ENCODE measurements at places on chromosomes 12 and 14.

- no peak for DNase-seq
These were observed 70.0 kb downstream of the FLRT2 start for GRCh38 chr14:85599939-85600338.

GRCh38 chr14:80390906-80391305, 179.6 kb upstream of the DIO2 start:
- DNase-seq = peak; percentile 8

- DNase-seq = no peak
These were observed 49.4 kb downstream of the LTBP2 start for GRCh38 chr14:74562515-74563232.

DNA sequence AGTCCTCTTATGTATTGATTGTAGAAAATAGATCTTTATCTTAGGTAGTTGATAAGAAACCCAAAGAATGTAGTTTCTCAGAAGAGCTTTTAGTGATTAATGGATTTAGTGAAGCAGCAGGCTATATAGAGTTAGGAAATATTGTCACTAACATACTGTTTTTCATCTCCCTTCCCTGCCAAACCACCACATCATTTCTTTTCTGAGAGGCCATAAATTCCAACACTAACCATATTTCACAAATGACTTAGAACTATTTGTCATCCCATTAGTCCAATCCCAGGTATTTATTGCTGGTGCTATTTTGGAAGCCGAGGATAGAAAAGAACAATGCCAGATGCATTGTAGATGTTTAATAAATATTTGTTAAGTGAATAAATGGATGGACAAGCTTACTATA, 185.7 kb downstream of the KICS2 start:
- no peak for DNase-seq

- DNase-seq = no peak
These were observed 6.2 kb downstream of the ADCY6 start for GRCh38 chr12:48782457-48783395.

DNA sequence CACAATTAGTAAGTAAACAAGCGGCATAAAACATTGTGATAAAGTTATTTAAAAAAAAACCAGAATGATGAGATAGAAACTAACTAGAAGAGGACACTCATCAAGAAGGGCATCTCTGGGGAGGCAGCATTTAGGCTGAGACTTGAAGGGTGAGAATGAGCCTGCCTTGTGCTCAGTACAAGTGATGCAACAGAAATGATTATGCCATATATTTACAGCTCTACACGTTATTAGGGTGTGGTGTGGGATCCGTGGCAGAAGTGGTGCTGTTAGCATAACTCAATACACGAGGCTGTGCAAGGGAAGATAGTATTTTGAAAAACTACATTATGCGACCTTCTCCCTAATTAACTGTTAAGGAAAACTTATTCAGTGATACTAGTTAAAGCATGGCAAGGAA, 178.5 kb upstream of the ATF7IP start:
- no peak for DNase-seq

DNA sequence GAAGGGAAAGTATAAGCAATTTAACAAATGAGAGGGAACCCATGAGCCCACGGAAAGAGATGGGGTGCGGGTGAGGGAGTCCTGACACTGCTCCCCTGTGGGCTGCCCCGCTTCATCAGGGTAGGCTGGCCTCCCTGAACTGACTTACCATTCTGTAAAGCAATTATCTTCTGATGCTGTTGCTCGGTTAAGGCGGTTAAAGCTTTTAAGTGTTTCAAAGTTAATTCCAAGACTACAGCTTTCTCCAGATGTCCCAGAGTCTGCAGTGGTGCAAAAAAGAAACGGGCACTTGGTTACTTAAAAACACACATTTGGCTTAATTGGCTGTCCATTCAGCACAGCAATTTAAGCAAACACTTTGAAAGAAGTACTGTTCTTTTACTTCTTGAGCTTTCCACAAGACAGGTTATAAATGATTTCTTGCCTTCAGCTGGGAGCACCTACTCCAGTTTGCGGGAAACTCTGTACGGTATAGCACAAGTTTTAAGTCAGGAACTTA, 1.3 kb downstream of the BHLHE41 start:
- no peak for DNase-seq

- DNase-seq = no peak
These were observed 7.8 kb downstream of the AKT1 start for GRCh38 chr14:104787736-104788135.

GRCh38 chr12:25427337-25428249, 125.5 kb downstream of the LMNTD1 start:
- DNase-seq = no peak

DNA sequence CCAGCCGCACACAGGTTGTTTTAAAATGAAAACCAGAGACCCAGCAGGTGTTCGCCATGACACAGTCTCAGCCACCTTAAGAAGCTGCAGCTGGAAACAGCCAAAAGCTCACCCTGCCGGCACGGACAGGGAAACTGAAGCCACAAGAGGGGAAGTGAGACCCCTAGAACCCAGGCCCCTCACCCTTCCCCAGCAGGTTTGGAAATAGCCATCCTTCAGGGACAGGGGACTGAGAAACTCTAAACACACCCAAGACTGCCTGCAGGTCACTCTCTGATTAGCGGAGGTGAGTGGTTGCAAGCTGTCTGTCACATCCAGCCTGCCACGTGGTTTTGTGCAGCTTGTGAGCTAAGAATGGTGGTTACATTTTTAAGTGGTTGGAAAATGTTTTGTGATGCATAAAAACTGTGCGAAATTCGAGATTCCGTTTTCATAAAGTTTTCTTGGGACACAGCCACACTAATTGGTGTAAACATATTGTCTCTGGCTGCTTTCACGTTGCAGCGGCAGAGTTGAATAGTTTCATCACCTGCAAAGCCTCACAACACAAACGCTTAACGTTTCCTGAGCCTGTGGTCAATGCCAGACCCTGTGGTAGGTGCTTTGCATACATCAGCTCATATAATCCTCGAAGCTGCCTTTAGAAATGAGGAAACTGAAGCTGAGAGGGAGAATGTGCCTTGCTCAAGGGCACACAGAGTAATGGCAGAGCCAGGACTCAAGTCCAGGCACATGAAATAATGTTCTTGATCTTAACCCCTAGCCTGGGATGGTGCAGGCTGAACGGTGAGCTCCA, 1.7 kb upstream of the SELPLG start:
- DNase-seq = no peak

DNA sequence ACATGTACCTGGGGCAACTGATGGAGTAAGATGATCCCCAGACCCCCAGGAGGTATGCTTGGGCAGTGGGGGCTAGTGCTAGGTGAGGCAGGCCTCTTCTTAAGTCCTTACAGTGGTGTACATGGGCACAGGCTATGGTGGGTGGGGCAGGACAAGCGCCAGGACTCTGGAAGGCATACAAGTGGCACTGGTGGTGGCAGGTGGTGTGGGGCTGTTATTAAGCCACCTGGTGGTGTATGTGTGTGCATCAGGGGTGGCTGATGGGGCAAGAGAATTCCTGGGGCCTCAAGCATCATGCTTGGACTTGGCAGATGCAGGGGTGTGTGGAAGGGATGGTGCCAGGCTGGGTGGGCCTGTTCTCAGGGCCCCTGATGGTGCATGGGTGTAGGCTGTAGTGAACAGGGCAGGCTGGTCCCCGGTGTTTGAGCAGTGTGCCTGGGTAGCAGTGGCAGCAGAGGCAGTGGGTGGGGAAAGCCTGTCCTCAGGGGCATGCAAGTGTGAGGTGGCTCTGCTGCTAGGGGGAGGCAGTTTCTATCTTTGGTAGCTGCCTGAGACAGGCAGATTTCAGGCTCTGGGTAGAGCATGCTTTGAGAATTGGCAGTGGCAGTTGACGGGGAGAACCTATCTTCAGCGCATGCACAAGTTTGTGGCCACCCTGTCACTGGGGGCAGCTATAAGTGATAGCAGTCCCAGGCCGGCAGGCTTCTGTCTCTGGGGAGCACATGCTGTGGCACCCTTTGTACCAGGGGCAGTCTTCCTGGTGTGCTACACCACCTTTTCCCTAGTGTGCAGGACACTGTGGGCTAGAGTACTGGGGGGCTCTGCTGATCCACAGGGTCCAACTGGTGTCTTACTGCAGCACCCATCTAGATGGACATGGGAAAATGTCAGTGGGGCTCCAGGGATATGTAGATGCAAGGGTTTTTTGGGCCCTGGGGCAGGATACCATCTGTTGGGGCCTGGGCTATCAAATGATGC, 52.6 kb upstream of the ABCD2 start:
- DNase-seq = no peak

GRCh38 chr12:128426511-128426910, 159.5 kb downstream of the TMEM132C start:
- DNase-seq = no peak

DNA sequence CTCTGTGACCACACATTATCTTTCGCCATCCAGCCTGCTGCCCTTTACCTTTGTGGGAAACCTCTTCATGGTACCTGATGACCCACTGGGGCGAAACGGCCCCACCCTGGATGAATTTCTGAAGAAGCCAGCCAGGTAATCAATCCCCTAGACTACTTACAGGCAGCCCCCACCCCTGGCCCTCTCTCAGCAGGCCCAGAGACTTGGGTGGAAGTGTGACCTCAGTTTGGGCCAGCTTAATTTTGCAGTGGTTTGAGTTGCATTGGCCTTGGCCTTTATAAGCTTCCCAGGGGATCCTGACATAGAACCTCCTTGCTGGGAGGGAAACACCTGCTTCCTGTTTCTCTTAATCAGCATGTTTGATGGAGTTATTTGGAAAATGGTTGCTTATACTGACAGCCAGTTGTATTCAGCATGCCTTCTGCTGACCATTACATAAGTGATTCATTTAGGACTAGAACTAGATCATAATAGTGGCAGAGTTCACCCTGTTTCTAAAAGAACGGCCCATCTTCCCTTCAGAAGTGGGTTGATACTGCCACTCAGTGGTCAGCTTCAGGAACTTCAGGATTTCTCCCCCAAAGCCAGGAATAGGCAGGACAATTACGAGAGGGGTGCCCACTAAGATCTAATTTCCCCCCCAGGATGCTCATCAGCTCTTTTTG, 6.1 kb downstream of the SDR39U1 start:
- DNase-seq = peak; percentile 60

DNA sequence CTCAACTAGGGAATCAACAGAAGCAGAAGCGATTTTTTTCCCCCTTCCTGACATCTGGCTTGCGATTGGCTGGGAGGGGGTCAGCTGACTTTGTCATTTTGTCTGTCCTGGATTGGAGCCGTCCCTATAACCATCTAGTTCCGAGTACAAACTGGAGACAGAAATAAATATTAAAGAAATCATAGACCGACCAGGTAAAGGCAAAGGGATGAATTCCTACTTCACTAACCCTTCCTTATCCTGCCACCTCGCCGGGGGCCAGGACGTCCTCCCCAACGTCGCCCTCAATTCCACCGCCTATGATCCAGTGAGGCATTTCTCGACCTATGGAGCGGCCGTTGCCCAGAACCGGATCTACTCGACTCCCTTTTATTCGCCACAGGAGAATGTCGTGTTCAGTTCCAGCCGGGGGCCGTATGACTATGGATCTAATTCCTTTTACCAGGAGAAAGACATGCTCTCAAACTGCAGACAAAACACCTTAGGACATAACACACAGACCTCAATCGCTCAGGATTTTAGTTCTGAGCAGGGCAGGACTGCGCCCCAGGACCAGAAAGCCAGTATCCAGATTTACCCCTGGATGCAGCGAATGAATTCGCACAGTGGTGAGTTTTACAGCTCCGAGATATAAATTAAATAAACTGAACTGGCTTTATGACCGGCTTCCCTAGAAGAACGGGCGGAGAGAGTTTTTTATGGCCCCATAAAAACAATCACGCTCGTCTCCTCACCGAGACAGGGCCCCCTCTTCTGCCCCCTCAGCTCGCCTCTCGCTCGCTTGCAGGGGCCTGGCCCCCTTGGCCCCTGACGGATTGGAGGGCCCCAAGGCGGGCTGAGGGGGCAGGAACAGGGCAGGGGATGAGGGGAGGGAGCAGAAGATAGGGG, at the start of gene HOXC6:
Gene HOXC6, plus strand, starts transcription at position 127 of the 888 bp plus-strand sequence. Its CDS starts 82 bp downstream, at position 209.
- no peak for DNase-seq

DNA sequence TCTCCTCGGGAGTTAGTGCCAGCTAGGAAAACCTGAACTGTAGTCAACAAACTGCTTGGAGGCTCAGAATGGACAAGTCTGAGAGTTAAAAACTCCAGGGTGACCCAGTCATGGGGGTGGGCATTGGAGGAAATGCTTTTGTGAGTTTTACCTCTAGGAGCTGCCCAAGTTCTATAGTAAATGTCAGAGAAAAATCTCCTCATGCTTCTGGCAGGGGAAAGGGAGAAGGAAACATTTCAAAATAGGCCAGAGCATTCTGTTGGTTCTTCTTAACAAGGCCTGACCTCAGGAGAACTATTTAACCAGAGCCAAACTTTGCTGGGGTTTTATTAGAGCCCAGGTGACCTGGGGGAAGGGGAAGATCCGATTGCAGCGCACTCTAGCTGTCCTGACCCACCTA, 12.3 kb downstream of the NINJ2 start:
- DNase-seq = no peak

DNA sequence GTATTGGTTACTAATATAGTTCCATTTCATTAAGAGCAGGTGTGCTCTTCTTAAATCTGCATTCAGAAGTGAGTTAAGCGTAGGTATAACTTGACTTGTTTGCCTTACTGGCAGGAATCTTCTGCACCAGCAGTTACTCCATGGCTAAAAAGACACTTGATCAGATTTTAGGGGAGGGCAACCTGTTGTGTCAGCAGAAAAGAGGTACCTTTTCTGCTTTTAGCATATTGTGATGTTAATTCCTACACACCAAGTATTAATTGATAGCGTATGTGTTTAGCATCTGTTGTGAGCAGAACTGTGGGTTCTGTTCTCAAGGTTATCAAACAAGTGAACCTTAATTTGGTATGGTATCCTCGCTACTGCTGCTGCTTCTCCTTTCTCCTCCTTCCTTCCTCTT, 38.3 kb downstream of the TTLL5 start:
- no peak for DNase-seq

DNA sequence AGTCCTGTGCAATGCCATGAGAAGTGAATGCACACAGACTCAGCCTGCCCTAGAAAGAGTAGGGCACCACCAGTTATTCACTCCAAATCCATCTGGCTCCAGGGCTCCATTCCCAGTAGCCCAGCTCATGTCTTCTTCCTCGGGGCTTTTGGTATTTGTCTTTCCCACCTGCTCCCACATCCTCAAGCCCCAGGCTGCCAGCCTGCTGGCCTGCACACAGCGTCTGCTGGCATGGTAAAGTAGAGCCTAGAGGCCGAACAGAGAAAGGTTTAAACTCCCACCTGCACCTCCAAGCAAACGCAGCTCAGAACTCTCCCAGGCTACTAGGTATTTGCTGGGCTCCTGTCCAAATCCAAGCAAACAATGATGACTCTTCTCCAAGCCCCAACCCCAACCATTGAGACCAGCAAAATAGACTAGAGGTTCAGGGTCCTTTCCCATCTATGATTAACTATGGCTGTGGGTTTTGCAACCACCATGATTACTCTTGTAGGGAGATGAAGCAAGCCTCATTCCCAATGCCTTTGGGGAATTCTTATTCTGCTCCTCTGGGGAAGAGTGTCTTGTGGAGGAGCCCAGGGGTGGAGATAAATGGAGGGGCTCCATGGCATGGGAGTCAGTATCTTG, 5.2 kb upstream of the VDR start:
- DNase-seq = no peak

- peak; percentile 11 for DNase-seq
These were observed 42.5 kb upstream of the C14orf180 start for GRCh38 chr14:104536942-104537612.

DNA sequence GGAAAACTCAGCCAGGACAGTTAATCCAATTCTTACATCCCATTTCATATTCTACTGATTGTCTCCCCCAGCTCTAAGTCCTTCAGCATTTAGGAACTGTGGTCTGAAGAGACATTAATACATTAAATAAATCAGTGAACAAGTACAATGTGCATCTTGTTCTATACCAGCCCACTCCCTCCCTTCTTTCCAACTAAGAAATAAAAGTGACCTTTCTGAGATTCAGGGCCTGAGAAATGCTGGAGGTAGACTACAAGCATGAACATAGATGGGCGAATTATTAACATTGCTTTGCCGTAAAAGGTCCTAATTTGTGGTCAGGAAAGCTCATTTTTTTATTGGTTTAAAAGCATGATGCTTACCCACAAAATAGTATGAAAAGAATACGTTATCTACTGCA, 113.1 kb downstream of the NELL2 start:
- DNase-seq = no peak

All from ACHN (cell line).